ENCODE measurements at places on chromosomes 4 and X.

DNA sequence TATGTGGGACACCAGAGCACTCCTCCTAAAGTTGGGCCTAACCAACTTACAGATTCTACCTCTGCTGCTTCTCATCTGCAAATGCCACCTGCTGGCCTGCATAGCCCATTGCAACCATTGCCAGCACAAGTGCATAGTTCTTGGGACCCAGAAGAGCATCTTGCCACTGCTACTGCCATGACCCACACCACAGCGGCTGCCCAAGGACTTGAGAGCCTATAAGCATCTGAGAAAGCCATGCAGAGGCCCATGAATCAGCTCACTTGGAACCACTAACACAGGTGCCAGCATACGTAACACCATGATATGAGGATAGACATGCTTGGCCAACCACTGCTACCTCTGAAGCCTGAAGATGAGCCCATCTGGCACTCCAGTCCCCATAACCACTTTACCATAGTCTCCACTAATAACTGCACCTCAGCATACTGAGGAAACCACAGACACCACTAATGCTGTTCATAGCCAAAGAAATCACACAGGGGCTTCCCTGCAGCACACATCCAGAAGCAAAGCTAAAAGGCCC lies 258.1 kb upstream of the AGTR2 start:
- no peak for DNase-seq

- no peak for DNase-seq
Observed at GRCh38 chr4:84032372-84032771, 466.7 kb downstream of the NKX6-1 start.

- no peak for DNase-seq
Observed at GRCh38 chr4:140096483-140096861, 57.5 kb downstream of the MAML3 start.

DNA sequence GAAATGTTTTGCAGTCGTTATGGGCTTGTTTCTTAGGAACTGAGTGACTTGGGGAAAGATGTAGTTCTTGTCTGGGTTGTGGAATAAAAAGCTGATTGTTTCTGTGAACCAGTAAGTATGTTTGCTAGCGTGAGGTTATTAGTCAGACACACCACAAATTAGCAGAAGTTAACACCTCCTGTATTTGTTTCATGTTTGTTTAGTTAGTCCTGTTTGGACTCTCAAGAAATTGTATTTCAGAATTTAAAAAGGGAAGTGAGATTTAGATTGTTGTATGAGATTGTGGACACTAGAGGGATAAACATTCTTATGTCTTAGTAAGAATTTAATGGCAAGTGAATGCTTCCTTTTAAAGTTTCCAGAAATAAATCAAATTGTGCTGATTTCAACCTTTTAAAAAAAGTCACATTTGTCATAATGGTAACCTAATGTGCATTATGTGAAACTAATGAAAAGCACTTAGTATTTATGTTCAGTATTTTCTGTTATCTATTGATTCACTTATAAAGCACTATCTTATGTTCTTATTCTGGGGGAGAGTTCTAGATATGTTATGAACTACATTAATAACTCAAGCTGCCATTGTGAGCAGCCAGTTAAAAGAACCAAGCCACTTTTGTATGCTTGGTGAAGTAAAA lies 25.6 kb downstream of the ATP10D start:
- DNase-seq = no peak

DNA sequence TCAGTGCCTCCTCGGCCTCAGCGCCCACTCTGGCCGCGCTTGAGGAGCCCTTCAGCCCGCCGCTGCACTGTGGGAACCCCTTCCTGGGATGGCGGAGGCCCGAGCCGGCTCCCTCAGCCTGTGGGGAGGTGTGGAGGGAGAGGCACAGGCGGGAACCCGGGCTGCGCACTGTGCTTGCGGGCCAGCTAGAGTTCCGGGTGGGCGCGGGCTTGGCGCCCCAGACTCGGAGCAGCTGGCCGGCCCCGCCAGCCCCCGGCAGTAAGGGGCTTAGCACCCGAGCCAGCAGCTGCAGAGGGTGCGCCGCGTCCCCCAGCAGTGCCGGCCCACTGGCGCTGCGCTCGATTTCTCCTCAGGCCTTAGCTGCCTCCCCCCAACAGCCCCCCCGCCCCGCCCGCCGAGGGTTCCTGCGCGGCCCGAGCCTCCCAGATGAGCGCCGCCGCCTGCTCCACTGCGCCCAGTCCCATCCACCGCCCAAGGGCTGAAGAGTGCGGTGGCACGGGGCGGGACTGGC lies 1137.0 kb downstream of the PCDH18 start:
- DNase-seq = no peak

DNA sequence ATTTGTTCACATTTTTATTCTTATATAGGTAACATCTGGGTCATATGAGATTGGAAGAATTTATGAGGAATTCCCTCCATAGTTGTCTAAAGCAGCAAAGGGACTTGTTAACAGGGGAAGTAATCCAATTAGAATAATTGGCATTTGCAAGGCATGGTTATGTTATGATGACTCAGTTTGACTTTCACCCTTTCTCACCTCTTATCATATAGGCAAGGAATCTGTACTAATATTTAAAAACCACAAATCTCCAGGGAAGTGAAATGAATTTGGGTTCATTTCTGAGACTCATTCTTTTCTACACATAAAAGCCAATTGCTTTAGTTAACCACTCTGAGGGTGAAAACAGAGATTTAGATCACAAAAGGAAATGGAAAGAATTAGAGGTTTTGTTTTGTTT lies 281.5 kb upstream of the DKK2 start:
- DNase-seq = no peak

- no peak for DNase-seq
Observed at GRCh38 chr4:40214038-40214437, 17.2 kb downstream of the RHOH start.

DNA sequence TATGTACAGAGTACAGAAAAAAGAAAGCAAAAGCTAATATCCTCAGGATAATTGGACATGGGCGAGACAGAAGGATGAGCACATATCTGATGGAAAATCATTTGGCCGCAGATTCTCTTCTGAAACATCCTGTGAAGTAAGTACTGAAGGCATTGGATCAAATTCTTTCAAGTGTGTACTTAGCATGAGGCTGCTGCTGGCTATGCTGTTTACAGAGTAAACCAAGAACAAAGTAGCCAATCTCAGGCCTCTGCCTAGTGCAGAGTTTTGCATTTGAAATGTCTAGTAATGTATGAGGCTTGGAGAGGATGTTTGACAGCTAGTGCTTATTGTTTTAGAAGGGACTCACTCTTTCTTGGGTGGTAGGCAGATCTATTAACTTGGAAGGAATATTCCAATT lies 128.5 kb downstream of the MAGEC2 start:
- DNase-seq = no peak

GRCh38 chr4:95549246-95550114 lies 707 bp upstream of the UNC5C start:
- no peak for DNase-seq

GRCh38 chr4:34194585-34194984 lies 2049.7 kb downstream of the ARAP2 start:
- no peak for DNase-seq

GRCh38 chr4:4383085-4383484 lies 3.8 kb upstream of the NSG1 start:
- no peak for DNase-seq

- DNase-seq = no peak
Observed at GRCh38 chr4:165201806-165202205, 5.6 kb upstream of the KLHL2 start.

DNA sequence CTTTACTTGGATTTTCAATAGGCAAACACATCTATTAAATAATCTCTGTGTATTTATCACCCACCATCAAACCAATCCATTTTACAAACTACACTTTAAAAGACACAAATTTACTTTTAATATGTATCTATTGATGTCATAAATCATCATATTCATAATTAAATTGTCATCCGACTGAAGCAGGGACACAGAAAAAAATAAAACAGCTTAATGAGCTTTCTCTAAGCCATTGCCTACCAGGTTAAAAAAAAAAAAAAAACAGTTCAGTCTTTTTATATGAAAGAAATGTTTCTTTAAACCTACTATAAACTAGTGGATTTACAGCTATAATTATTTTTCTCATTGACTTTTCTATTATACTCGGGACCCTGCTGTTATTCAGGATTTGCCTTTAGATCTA lies 57.3 kb downstream of the PABPC4L start:
- DNase-seq = no peak
